Stimulated activated CD4-positive, alpha-beta T cell treated with anti-CD3 and anti-CD28 coated beads, TNF-alpha, amount 100 ng/mL, for 4 hours (primary cell): ENCODE measurements at places on chromosomes 6 and 20.

- DNase-seq = no peak
These were observed 90.5 kb upstream of the PRSS16 start for GRCh38 chr6:27156874-27157458.

GRCh38 chr6:30227763-30228487, 14.7 kb upstream of the TRIM26 start:
- DNase-seq = no peak

- no peak for DNase-seq
These were observed 109.1 kb downstream of the SASH1 start for GRCh38 chr6:148451690-148452089.

DNA sequence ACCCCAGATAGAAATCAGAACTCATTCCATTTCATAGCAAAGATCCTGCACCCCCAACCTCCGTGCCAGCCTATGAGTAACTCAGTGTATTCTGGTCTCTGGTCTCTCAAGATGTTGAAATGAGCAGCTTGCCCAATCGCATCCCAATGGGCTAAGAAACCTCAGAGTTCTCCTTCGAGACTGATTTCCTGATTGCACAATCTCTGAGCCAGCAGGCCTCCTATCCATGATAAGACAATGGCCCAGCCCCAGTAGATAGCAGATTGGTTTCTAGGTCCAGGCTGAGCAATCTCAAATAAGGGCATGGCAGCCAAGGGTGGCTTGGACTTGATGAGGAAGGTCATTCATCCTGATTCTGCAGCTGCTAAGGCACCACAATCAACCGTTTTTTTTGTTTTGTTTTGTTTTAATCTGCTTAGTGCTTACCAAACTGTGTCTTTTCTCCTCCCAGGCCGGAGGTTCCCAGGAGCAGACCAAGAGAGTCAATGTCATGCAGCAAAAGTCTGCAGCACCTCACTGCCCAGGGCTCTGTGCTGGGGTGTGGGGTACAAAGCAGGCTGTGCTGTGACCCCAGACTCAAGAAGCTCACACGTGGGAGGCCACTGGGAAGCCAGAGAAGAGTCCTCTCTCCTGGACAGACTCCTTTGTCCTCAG, 125.1 kb upstream of the NXT1 start:
- DNase-seq = no peak

GRCh38 chr20:6038256-6038655, 15.6 kb downstream of the LRRN4 start:
- DNase-seq = no peak

DNA sequence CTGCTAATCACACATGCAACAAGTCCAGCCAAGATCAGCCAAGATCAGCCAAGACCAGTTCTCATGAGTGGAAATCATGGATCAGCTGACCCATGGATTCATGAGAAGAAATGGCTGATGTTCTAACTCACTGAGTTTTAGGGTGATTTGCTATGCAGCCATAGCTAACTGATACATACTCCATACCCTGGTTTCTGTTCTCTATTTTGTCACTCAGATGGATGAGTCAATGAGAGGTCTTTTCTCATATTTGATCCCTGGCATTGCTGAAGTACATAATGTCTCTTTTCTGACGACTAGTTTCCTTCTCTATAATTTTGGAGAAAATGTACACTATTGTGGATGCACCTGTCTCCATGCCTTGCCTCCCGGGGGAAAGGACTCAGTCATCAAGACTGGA, 118.4 kb upstream of the LY86 start:
- DNase-seq = no peak

GRCh38 chr20:60600036-60600435, 641.8 kb downstream of the CDH26 start:
- no peak for DNase-seq

DNA sequence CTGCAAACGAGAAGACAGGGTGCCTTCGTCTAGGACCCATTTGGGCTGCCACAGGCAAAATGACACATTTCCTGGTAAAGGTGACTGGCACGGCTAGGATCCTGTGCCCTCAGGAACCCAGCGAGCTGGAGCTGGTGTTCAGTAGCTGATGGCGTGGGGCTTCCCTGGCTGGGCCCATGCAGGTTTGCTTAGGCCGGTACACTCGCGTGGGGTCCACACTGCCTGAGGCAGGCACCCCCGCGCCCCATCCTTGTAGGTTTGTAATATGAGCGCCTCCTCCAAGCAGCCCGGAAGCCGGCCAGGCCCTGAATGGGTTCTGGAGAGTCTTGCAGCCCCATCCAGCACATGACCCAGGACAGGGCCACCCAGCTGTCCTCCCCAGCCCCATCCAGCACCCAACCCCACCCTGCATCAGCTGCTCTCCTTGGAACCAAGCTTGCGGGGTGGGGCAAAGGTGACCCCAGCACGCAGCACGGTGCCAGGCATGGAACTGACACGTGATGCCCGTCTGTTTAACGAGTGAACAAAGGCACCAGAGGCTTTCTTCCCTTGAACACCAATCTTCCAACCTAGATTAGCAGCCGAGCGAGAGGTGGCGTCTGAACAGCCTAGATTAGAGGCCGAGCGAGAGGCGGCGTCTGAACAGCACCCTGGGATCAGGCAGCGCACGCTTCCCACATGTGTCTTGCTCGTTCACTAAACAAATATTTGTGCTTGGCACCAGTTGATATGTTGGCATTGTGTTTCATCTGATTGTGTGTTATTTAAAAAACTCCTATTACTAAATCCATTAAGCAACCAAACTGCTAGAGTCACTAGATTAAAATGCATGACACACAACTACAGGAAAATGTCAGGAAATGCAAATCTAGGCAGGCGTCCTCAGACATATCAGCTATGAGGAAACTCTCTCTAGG, 112.1 kb downstream of the DLL1 start:
- DNase-seq = no peak

DNA sequence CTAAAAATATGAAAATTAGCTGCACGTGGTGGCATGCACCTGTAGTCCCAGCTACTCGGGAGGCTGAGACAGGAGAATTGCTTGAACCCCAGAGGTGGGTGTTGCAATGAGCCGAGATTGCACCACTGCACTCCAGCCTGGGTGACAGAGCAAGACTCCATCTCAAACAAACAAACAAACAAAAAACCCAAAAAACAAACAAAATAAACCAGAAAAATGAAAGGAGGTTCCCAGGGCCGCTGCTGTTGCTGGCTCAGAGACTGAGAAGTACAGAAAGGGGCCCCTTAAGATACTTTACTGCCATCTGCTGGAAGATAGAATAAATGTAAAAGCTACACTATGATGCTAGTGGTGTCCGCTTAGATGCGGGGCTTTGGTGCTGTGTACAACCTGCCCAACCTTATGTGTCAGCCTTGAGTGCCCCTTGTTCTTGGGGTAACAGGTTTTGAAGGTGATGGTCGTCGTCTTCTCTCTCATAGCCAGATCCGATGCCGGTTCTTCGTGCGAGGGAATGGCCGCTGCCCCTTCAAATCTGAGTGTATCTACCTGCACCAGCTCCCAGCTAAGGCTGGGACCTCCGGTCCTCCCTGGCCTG, 2.8 kb upstream of the FANCE start:
- no peak for DNase-seq

DNA sequence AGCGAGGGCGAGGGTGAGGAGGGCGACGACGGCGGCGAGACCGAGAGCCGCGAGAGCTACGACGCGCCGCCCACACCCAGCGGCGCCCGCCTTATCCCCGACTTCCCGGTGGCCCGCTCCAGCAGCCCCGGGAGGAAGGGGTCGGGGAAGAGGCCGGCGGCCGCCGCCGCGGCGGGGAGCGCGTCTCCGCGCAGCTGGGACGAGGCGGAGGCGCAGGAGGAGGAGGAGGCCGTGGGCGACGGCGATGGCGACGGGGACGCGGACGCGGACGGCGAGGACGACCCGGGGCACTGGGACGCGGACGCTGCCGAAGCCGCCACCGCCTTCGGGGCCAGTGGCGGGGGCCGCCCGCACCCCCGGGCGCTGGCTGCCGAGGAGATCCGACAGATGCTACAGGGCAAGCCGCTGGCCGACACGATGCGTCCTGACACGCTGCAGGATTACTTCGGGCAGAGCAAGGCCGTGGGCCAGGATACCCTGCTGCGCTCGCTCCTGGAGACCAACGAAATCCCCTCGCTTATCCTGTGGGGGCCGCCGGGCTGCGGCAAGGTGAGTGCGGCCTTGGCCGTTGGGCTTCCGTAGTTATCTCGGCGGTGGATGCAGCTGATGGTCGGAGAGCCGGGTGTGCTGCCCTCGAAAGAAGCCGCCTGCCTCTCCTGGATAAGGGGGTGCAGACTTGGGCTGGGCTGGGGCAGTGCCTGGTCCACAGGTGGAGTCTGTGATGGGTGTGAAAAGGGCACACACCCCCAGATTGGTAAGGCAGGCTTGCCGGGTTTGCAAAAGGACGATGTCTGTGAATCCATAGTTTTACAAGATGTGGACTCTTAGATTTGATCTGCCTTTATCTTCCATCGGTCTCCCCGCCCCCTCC, 938 bp downstream of the WRNIP1 start:
- no peak for DNase-seq

DNA sequence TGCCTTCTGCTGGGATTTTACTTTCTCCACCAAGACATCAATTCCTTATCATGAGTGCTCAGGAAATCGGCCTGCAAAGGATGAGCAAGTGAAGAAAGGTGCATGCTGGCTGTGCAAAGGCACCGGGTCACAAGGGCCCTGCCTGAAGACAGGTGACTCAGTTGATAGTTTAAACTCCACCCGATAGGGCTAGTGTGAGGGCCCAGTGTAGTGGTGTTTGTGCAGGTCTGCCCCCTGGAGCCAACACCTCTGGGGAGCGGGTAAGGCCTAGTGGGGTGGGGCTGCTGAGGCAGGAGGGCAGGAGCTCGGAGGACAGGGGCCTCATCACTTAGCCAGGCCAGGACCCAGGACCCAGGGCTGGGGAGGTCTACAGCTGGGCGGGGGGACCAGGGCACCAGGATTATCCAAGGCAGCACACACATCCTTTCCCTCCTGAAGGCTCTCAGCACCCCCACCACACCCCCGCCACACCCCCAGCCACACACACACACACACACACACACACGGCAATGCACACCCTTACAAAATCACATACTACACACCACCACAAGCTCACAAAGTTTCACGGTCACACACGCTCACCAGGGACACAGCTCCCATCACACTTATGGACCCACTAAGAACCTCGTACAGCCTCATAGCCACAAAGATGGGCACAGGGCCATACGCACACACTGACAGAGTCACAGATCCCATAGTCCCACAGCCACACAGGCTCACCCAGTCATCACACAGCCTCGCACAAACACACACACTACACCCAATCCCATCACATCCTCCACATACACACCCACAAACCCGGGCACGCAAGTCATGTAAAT, 75.4 kb downstream of the GRM4 start:
- no peak for DNase-seq
